Endodermal cell (in vitro differentiated cells): ENCODE measurements at places on chromosomes 12 and 14. TPM values are rescaled to one million over a fixed set of nuclear protein-coding genes. Genes with fewer than 3 reads are reported as not detected.
A peak's percentile ranks its signal among the peaks of the same experiment; 100 is the strongest.

DNA sequence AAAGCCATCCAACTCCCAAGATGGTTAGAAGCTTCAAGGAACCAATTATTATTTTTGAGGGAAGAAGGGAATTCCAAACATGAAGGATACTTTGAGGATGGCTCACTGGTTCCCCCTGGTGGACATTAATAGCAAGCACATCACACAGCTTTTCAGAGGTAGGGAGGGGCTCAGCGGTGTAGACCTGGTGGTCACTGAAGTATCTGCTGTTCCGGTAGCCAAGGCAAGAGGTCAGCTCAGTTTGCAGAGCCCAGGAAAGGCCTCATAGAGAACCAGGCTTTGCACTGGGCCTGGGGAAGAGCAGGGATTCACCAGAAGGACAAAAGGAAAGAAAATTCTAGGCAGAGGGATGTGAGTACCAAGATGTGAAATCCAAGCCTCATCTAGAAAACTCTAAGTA lies 118.7 kb downstream of the KSR2 start:
- peak; percentile 89 for DNase-seq

Gene KRT6B
- not detected in 3 replicates for total RNA-seq

DNA sequence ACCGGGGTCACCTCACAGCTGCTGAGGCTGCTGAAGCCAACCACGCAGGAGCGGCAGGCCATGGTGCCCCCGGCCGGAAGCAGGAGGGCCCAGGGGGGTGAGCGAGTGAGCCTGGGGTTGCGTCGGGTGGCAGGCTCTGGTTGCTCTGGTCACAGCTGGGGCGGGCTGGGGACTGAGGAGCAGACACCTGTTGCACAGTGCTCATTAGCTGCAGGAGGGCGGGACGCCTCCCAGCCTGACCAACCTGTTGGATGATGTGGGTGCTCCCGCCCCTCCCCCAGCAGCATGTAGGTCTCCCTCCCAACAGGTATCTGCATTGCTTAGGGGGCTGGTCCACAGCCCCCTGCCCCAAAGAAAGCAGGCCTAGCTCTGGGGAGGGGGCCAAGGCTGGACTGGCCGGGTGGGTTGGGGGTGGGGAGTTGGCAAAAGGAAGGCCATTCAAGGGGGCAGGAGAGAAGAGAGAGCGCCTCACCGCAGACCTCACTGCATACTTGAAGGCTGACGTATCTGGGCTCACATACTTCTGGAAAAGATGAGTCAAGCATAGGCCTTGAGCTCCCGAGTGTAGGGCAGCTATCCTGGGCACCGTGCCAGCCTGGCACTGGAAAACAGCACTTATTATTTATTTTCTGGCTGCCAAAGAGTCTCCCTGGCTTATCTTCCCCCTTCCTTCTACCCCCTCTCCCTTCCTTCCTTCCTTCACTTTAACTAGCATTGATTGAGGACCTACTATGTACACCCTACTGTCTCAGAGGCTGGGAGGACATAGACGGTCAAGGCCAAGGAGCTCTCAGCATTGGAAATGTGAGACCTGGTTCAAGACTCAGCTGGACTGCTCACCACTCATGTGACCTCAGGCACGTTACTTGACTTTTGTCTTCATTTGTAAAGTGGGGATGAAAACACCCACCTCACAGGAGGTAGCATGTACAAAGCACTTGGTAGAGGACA lies at the start of gene KRT80:
Gene KRT80, minus strand, starts transcription at position 174 of the 951 bp plus-strand sequence. Its CDS starts 112 bp downstream, at position 62.
- DNase-seq = no peak

GRCh38 chr12:22262309-22262708 lies 72.2 kb downstream of the ST8SIA1 start:
- DNase-seq = peak; percentile 66

DNA sequence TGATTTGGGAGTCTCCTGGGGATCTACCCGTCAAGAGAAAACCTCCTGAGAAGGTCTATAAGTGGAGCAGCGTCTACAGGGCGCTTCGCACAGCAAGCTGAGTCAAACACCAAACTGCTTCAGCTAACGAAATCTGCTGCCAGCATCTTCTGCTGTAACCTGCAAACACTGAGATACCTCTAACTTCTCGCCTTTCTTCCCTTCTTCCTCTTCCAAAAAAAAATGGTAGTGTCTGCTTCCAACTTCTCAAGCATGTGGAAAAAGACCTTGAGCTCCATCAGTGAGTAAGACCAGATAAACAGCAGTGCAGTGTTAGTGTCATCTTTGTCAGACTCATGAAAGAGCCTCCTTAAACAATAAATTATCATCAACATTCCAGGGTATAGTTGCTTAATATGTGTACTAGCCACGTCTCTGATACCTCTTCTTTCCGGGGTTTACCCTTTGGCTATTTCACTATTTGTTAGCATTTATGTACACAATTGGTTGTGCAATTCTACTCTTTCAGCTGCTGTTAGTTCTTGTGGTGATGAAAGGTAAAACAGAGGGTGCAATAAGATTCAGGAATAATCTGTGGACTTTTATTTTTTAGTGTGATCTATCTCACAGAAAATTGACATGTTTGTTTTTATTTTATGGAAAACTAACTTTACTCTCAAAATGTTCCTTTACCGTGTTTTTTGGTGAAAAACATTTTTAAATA lies 81.6 kb downstream of the LLPH start:
- no peak for DNase-seq

- DNase-seq = no peak
Observed at GRCh38 chr12:22856178-22856577, 231.2 kb downstream of the ETNK1 start.

DNA sequence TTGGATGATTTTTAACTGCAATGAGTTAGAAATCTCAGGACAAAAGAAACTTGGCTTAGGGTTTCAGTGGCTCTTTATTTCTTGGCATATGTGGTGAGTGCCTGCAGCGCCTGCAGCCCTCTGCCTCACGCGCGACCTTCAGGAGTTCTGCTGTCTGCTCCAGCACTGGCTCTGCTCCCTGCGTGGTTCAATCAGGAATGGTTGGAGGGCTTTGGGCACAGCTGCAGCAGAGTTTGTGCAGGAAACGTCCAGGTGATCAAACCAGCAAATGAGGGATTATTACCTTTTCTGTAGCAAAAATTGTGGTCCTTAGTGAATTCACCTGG lies 19.8 kb downstream of the PPM1H start:
- peak; percentile 50 for DNase-seq
